ENCODE measurements at places on chromosomes 12 and 14. TPM values are rescaled to one million over a fixed set of nuclear protein-coding genes. Genes with fewer than 3 reads are reported as not detected.
A peak's percentile ranks its signal among the peaks of the same experiment; 100 is the strongest.

- H3K27me3 ChIP-seq, result no peaks in the 10 kb centered on the region
- H3K27ac ChIP-seq, result no peak overlapping the region
- no peaks in the 10 kb centered on the region for H3K36me3 ChIP-seq
- no peak overlapping the region for H3K4me3 ChIP-seq
These were observed 155.9 kb upstream of the CCDC196 start for GRCh38 chr14:66330228-66330627.

GRCh38 chr12:87660987-87661774 is 368.0 kb downstream of the C12orf50 start:
- peaks cover 9% of the 10 kb centered on the region for H3K4me1 ChIP-seq
- H3K4me3 ChIP-seq, result no peak overlapping the region
- no peaks in the 10 kb centered on the region for H3K27me3 ChIP-seq
- H3K27ac ChIP-seq, result no peak overlapping the region

DNA sequence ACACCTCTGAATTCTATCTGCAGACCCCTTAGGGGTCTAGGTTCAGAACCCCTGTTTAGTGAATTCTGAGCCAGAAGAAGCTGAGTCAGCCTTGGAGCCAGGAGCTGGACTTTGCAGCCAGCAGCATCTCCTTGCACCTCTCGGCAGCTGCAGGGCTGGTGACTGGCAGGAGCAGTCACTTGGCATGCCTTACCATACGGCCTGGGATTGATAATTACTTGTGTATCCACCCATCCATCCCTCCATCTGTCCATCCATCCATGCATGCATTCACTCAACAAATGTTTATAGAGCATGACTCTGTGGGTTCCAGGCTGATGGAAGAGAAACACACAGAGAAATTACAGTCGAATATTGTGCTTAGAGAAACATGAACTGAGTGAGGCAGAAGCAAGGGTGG is 67.5 kb upstream of the PRIMA1 start:
- no peak overlapping the region for H3K4me3 ChIP-seq
- no peaks in the 10 kb centered on the region for H3K36me3 ChIP-seq
- no peaks in the 10 kb centered on the region for H3K4me1 ChIP-seq
- H3K27me3 ChIP-seq, result peaks cover 7% of the 10 kb centered on the region

DNA sequence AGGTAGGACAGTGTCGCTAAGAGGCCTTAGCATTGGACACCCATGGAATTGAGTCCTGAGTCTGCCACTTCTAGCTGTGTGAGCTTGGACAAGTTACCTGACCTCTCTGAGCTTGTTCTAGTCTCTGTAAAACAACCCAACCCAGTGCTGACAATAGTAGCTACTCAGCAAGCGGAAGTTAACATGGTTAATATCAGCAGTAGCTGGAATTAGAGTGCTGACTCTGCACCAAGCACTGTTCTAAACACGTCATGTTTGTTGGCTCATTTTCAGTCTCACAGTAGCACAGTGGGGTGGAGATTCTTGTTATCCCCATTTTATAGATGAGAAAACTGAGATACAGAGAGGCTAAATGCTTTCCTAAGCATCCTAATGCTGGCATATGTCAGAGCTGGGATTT is 47.5 kb upstream of the RIN3 start:
- H3K36me3 ChIP-seq, result no peaks in the 10 kb centered on the region
- no peak for DNase-seq
- peaks cover 17% of the 10 kb centered on the region for H3K4me1 ChIP-seq
- H3K4me3 ChIP-seq, result no peak overlapping the region
- no peak overlapping the region for H3K27ac ChIP-seq

The NFATC4 gene
- total RNA-seq, result not detected

The ZNF385A gene
- total RNA-seq, result 0.99 TPM

- H3K4me1 ChIP-seq, result peaks cover 28% of the 10 kb centered on the region
- peaks cover 45% of the 10 kb centered on the region for H3K36me3 ChIP-seq
- H3K27me3 ChIP-seq, result no peaks in the 10 kb centered on the region
- H3K27ac ChIP-seq, result no peak overlapping the region
- DNase-seq, result no peak
These were observed 8.9 kb downstream of the GTF2A1 start for GRCh38 chr14:81211844-81212243.

The PRH1 gene
- 18.4 TPM for total RNA-seq

GRCh38 chr14:25896777-25897176 is 701.1 kb downstream of the NOVA1 start:
- H3K27ac ChIP-seq, result no peak overlapping the region
- no peaks in the 10 kb centered on the region for H3K27me3 ChIP-seq
- H3K4me1 ChIP-seq, result no peaks in the 10 kb centered on the region
- H3K36me3 ChIP-seq, result no peaks in the 10 kb centered on the region

DNA sequence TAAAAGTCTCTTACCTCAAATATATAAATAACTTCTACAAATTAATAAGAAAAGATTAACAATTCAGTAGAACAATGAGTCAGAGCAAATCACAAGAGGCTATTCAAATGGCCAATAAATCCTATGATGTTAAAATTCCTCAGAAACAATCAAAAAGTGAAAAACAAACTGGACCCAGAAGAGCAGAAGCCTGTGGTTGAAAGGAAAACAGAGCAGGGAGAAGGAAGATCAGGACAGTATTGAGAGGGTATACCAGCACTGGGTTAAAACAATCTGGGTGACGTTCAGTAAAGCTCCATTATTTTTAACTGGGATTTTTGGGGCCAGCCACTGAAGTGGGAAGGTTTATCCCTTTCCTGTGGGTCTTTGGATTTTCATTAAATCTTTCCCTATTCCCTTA is 39.7 kb upstream of the PCED1B start:
- peaks cover 6% of the 10 kb centered on the region for H3K4me1 ChIP-seq
- H3K4me3 ChIP-seq, result no peak overlapping the region
- no peak for DNase-seq
- no peak overlapping the region for H3K27ac ChIP-seq
- H3K36me3 ChIP-seq, result peaks cover 1% of the 10 kb centered on the region

The INHBC gene
- not detected for total RNA-seq

The PLEKHG7 gene
- total RNA-seq, result not detected

DNA sequence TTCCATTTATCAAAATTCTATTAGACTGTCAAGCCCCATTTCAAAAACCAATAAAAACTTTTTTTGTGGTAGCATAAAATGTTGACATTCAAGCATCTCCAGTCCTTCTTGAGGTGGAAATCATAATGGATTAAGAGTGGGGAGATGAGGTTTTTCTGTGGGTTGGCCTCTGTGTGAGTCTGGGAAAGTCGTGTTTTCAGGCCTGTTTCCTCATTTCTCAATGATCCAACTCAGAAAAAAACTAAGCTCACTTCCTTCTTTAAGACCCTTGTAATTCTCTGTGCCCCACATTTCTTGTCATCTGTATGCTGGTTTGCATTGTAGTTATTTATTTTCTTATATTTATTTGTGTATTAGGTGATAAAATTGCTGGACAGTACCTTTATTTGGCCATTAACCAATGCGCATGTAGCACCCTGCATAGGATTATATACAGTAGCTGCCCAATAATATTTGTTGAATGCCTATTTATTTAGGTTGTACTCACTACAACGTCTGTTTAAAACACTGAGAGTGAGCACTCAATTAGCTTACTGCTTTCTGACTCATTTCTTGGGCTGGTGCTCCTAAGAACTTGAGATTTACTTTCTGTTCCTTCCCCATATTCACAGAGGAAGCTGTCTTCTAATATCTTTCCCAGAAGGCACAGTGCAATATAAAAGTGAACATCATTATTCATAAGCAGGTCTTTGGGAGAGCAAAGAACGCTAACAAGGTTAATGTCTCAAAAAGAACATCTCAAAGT is 121.9 kb downstream of the DNAI7 start:
- H3K36me3 ChIP-seq, result peaks cover 45% of the 10 kb centered on the region
- DNase-seq, result no peak
- H3K27me3 ChIP-seq, result no peaks in the 10 kb centered on the region
- peaks cover 25% of the 10 kb centered on the region for H3K4me1 ChIP-seq
- H3K27ac ChIP-seq, result no peak overlapping the region

GRCh38 chr12:122726080-122726558 is 4.5 kb downstream of the HCAR1 start:
- DNase-seq, result peak; percentile 28
- peak overlapping the region; percentile 86 for H3K27ac ChIP-seq
- peaks cover 27% of the 10 kb centered on the region for H3K36me3 ChIP-seq
- peaks cover 72% of the 10 kb centered on the region for H3K4me1 ChIP-seq

The DEGS2 gene
- 1.1 TPM for total RNA-seq

GRCh38 chr14:34794217-34794616 is 79.8 kb upstream of the CFL2 start:
- DNase-seq, result no peak
- peaks cover 48% of the 10 kb centered on the region for H3K36me3 ChIP-seq
- no peaks in the 10 kb centered on the region for H3K27me3 ChIP-seq
- no peak overlapping the region for H3K27ac ChIP-seq
- no peak overlapping the region for H3K4me3 ChIP-seq

- no peaks in the 10 kb centered on the region for H3K4me1 ChIP-seq
- no peaks in the 10 kb centered on the region for H3K36me3 ChIP-seq
- no peak for DNase-seq
- no peak overlapping the region for H3K4me3 ChIP-seq
These were observed 6.1 kb downstream of the KRT4 start for GRCh38 chr12:52807544-52808470.

- H3K4me1 ChIP-seq, result peaks cover 28% of the 10 kb centered on the region
- H3K27ac ChIP-seq, result no peak overlapping the region
- H3K4me3 ChIP-seq, result no peak overlapping the region
These were observed 13.9 kb upstream of the EGLN3 start for GRCh38 chr14:33964599-33965317.

- H3K27ac ChIP-seq, result no peak overlapping the region
- H3K36me3 ChIP-seq, result no peaks in the 10 kb centered on the region
- peaks cover 2% of the 10 kb centered on the region for H3K27me3 ChIP-seq
- H3K4me1 ChIP-seq, result no peaks in the 10 kb centered on the region
- DNase-seq, result no peak
These were observed 210.1 kb upstream of the DAAM1 start for GRCh38 chr14:58978343-58978742.

- peaks cover 2% of the 10 kb centered on the region for H3K27me3 ChIP-seq
- H3K36me3 ChIP-seq, result no peaks in the 10 kb centered on the region
- H3K4me3 ChIP-seq, result no peak overlapping the region
- H3K27ac ChIP-seq, result no peak overlapping the region
- no peaks in the 10 kb centered on the region for H3K4me1 ChIP-seq
These were observed 44.6 kb upstream of the PPP4R3A start for GRCh38 chr14:91554535-91555332.

DNA sequence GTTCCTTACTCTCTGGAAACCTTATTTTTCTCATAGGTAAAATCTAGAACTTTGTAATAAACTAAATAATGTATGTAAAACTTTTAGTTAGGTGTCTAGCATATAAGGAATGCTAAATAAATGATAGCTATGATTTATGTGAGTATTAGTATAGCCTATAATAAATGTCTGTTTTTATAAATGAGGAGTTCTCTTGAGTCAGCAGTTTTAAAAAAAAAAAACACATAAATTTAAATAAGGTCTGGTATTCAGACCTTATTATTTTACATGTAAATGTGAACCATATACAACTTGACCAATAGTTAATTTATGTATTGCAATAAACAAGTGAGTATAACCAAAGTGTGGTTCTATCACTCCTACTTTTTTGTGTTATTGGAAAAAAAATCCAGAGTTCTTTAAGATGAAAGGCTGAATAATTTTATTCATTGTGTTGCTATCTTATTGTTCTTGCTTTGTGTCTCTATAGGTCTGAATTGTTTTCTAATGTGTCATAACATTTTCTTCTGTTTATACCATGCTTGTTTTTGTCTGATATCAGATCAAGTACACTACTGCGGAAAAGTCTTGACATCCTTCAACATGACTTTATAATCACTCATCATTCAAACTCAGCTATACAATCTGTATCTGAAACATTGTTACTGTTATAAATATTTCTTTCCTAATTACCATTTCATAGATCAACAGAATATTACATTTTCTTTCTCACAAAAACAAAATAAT is 115.7 kb downstream of the RASSF9 start:
- H3K4me3 ChIP-seq, result no peak overlapping the region
- H3K27ac ChIP-seq, result no peak overlapping the region
- no peaks in the 10 kb centered on the region for H3K4me1 ChIP-seq
- no peaks in the 10 kb centered on the region for H3K36me3 ChIP-seq

GRCh38 chr12:96371790-96372699 is 28.2 kb downstream of the CDK17 start:
- peaks cover 12% of the 10 kb centered on the region for H3K36me3 ChIP-seq
- H3K27ac ChIP-seq, result no peak overlapping the region
- no peak for DNase-seq
- no peaks in the 10 kb centered on the region for H3K27me3 ChIP-seq

The RHEBL1 gene
- 8.6 TPM for total RNA-seq

DNA sequence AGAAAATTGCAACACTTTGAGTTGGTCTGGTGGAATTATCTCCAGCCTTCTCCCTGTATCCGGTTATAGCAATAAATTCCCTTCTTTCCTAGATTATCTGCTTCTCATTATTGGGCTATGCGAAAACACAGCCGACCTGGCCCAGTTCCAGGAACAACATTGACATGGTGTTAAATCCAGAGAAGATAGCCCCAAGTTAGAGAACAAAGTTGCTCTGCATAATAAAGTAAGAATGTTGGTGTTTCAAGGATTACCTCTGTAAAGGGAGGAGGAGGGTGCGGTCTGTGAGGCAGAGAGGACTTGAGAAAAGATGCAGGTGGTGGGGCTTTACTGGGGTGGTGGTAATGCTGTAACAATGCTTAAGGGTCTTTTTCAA is 12.1 kb downstream of the TCL1A start:
- no peak overlapping the region for H3K27ac ChIP-seq
- H3K4me3 ChIP-seq, result no peak overlapping the region
- H3K4me1 ChIP-seq, result no peaks in the 10 kb centered on the region
- H3K36me3 ChIP-seq, result no peaks in the 10 kb centered on the region
- no peak for DNase-seq

DNA sequence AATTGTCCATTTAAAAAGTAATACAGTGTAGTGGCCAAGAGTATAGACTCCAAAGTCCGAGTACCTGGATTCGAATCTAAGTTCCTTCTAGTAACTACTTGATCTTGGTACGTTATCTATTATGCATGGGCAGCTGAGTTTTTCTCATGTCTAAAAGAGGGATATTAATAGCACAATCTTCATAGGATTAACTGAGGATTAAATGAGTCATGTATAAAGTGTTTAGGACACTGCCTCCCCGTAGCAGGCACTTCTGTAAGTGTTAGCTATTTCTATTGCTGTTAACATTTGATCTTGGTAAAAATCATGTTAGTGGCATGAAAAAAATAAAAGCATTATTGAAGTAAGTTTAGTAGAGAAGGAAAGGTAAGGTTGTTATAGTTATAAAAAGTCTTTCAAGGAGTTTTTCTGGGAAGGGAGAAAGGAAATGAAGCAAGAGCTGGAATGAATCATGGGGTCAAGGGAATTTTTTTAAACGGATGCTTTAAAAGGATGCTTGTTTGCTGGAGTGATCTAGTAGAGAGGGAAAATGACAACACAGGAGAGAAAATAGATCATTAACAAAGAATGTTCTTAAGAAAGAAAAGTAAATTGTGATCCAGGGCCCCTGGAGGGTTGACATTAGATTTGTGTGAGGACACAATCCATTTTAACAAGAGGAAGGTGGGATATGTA is 502.2 kb upstream of the USP15 start:
- no peaks in the 10 kb centered on the region for H3K4me1 ChIP-seq
- DNase-seq, result no peak
- H3K4me3 ChIP-seq, result no peak overlapping the region
- H3K27ac ChIP-seq, result no peak overlapping the region
- no peaks in the 10 kb centered on the region for H3K27me3 ChIP-seq
- H3K36me3 ChIP-seq, result no peaks in the 10 kb centered on the region

All from activated T-helper 1 cell treated with anti-CD3 and anti-CD28 coated beads, Interleukin-12 subunit alpha, Interleukin-12 subunit beta, Interleukin-2, Interleukin-4 antibody, amounts not matched to agents 30 ng/mL and 10 ng/mL and 1 ng/mL, durations not matched to agents 14 hours and 24 hours and 36 hours (primary cell).